ENCODE measurements at places on chromosomes 1 and 21. TPM values are rescaled to one million over a fixed set of nuclear protein-coding genes. Genes with fewer than 3 reads are reported as not detected.

DNA sequence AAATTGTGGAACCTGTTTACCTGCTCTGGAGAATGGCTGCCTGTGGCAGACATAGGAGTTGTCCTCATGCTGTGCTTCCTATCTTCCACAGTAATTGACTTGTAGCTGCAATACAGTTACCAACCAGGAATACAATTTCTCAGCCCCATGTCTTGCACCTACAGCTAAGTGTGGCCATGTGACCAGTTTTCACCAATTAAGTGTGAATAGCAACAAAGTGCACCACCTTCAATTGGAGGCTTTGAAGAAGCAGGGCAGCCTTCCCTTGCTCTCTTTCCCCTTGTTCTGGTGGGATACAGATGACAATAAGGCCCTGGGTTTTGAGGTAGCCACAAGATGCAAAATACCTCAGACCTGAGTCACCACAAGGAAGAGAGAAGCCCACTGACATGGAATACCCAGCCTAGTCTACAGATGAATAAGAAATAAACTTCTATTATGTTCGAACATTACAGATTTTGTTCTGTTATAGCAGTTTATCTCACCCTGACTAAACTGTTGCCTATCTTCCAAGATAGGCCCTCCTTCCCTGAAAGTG, 70.2 kb upstream of the S1PR1 start:
- no peak for DNase-seq

GUCA2A gene
- not detected for total RNA-seq

DNA sequence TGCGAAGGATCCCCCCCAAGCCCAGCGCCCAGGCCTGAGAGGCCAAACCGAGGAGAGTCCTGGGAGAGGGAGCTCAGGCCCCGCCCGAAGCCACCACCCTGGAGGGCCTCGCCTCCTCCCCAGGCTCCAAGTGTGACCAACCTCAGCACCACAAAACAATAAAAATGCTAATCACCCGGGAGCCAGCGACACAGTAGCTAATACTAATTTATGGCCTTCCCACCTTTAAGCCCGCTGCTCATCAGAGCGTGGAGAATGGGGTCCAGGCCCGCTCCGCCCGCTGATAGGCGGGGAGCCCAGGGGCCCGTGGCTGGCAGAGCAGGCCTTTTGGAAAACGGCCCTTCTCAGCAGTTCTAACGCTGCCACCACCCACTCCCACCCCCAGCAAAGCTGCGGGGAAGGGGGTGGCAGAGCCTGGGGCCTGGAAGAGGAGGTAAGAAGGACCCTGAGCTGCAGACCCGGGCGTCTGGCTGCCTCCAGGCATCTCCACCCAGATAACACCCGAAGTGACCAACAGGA, 20.4 kb upstream of the TAS1R2 start:
- DNase-seq = no peak

DNA sequence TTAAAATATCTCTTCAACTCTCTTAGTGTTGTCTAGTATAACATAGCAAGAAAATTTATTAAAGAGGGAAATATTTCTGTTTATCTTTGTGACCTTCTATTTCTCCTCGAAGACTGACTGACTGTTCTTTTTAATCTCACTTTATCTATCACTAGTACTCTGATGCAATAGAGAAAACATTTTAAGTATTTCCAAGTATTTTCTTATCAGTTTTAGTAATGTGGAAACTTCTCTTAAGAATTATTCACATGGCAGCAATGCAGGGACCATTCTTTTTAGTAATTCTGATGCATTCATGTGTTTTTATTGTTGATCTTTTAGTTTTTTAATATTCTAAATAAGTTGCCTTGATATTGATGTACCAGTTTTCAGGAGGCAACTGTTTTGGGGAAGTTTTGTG, 115.7 kb downstream of the NEK7 start:
- DNase-seq = no peak

GRCh38 chr1:193539731-193540459, 353.5 kb upstream of the B3GALT2 start:
- DNase-seq = no peak

NPPA gene
- total RNA-seq = 5.5 TPM

DNA sequence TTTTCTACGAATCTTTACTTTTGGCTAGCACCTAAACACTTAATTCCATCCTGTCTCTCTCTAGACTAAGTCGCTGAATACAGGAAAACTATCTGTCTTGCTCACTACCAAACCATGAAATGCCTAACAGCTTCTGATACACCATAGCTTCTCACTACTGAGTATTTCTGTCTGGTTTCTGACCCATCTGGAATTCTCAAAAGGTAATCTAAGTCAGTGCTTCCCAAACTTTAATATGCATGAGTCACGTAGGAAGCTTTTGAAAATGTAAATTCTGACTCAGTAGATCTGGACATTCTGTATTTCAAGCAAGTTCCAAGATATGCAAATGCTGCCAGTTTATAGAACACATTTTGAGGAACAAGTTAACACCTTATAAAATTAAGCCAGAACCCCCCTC, 9.2 kb upstream of the OVGP1 start:
- no peak for DNase-seq

GRCh38 chr1:4105300-4105880, 205.3 kb upstream of the C1orf174 start:
- DNase-seq = no peak

OR14A16 gene
- not detected for total RNA-seq

DNA sequence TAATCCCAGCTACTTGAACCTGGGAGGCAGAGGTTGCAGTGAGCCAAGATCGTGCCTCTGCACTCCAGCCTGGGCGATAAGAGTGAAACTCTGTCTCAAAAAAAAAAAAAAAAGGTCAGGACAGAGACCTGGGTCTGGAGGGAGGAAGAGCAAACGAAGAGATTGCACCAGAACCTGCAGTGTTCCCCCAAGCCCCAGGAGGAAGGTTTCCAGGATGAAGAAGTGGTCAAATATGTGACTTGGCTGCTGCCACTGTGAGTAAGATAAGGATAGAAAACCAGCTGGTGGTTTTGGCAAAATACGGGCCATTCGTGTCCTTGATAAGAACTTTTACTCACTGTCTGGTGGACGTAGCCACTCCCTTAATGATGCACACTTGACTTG, 42.2 kb downstream of the CLDN14 start:
- DNase-seq = no peak

ARID1A gene
- total RNA-seq = 31.4 TPM

- DNase-seq = no peak
Measured at GRCh38 chr1:154167461-154167860, 12.6 kb upstream of the NUP210L start.

GRCh38 chr1:3011631-3012455, 9.4 kb upstream of the ACTRT2 start:
- DNase-seq = peak; percentile 23

- no peak for DNase-seq
Measured at GRCh38 chr1:64065571-64065970, 137.9 kb upstream of the UBE2U start.

LCE1A gene
- not detected for total RNA-seq

C1orf216 gene
- total RNA-seq = 9.8 TPM

- DNase-seq = no peak
Measured at GRCh38 chr1:54596756-54597155, 26.6 kb downstream of the FAM151A start.

ERG gene
- total RNA-seq = 19.3 TPM

DNA sequence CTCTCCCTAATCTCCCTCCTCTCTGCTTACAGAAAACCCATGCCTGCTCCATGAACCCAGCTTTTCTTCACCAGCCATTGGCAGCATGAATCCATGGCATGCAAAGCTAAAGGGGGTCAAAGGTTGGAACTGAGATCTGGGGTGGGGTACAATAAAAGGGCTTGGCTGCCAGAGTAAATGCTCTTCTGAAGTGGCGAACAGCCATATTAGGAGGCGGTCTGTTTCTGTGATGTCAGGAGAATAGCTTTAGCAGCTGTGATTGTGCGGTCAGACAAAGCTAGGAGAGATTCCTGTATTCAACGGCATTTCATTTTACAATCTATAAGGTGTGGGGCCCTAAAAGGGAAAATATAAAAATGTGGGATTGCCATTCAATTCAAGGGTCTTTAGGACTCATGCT, 71.7 kb upstream of the TMPRSS2 start:
- no peak for DNase-seq

DNA sequence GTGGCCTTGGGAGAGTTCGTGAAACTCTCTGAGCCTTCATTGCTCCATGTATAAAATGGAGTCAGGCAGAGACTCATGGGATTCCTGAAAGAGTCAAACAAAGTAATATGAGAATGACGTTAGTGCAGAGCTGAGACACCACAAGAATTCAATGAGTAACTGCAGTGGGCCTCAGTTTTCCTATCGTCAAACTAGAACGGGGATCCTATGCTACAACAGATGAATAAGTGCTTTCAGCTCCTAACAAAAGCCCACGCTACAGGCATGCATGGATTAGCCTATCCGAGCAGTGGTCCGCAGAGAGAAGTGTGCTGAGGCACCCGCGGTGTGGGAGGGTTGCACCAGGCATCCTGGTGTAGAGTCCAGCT, 124.7 kb downstream of the SYF2 start:
- DNase-seq = no peak

RGL1 gene
- 18.5 TPM for total RNA-seq

ANGPTL7 gene
- total RNA-seq = 1.0 TPM

CD1D gene
- 1.4 TPM for total RNA-seq

NPL gene
- total RNA-seq = 3.9 TPM

GRCh38 chr1:229195246-229195645, 75.7 kb upstream of the RAB4A start:
- no peak for DNase-seq

SLAMF6 gene
- 0.59 TPM for total RNA-seq

- DNase-seq = peak; percentile 68
Measured at GRCh38 chr1:3275471-3276340, 178.8 kb upstream of the ARHGEF16 start.

DNA sequence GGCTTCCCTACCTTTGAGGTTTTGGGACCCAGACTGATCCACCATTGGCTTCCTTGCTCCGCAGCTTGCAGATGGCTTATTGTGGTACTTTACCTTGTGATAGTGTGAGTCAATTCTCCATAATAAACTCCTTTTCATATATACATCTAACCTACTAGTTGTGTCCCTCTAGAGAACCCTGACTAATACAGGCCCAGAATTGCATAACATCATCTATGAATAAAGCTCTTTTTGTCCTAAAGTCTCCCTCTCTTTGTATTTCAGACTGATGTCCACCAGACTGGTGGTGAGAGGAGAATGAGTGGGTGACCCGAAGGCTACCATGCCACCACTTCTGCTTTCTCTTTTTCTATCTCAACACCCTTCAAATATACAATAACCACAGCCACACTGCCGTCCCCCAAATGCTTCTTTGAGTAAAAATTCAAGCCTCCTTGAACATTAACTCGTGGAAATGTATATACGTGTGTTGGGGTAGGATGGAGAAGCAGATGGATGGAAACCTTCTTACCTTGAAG, 265.7 kb downstream of the PTBP2 start:
- no peak for DNase-seq
